EH (cell line): ENCODE measurements at places on chromosomes 4 and X.

DNA sequence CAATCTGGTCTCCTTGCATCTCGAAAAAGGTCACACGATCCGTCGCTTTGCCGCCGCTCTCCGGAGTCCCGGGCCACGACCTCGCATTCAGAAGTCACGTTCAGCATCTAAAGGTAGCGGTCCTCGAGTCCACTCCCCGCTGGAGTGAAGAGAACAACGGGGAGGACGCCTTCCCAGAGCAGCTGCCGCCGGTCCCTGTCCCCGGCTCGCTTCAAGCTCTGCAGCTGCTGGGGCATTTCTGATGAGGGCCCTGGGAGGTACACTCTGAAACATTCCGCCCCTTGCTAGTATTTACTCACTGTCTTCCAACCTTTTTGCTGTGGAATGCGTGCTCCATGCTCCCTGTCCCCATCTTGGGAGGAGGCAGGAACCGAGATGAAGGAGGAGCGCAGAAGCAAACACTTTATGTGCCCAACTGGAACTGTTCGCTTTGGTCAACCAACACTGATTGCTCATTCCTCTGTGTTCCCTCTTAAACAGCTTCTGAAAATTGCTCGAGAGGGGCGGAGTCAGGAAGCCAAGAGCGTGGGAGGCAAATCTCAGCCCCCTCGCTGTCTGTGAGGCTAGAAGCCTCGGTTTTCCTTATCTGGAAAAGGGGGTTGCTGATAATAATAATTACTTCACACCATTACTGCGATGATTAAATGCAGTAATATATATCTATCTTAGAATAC lies 6.4 kb upstream of the VAMP7 start:
- peak; percentile 30 for DNase-seq

GRCh38 chrX:139692506-139692849 lies 15.5 kb downstream of the MCF2 start:
- no peak for DNase-seq

GRCh38 chr4:8917868-8918783 lies 46.5 kb upstream of the HMX1 start:
- peak; percentile 30 for DNase-seq

DNA sequence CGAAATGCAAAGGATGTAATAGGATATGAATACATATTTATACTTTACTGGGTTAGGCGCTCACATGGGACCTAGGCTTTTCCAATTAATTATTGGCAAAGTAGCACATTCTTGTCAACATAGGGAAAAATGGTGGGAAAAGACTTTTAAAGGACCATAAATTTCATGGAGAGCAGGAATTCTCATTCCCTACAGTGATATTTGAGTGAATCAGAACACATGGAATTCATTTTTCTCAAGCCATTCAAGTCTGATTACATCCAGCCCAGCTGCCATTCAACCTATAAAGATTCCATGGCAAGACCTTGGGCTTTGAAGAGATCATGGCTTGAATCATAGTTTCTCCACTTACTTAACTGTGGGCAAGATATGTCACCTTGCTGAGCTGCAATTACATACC lies 150.4 kb downstream of the SOWAHB start:
- peak; percentile 92 for DNase-seq

DNA sequence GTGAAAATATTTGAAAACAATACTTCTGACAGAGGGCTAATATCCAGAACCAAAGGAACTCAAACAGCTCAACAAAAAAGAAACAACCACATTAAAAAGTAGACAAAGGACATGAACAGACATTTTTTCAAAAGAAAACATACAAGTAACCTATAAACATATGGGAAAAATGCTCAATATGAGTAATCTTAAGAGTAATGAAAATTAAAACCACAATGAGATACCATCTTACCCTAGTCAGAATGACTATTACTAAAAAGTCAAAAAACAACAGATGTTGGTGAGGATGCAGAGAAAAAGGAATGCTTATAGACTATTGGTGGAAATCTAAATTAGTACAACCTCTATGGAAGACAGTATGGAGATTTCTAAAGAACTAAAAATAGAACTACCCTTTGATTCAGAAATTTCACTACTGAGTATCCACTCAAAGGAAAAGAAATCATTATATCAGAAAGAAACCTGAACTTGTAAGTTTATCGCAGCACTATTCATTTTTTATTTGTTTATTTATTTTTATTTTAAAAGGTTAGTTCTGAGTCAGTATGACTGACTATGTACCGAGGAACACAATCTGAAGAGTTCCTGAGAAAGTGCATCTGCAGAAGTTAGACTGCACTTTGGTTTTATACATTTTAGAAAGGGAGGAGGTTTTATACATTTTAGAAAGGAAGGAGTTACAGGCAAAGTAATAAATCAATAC lies 231.3 kb downstream of the INPP4B start:
- peak; percentile 83 for DNase-seq

DNA sequence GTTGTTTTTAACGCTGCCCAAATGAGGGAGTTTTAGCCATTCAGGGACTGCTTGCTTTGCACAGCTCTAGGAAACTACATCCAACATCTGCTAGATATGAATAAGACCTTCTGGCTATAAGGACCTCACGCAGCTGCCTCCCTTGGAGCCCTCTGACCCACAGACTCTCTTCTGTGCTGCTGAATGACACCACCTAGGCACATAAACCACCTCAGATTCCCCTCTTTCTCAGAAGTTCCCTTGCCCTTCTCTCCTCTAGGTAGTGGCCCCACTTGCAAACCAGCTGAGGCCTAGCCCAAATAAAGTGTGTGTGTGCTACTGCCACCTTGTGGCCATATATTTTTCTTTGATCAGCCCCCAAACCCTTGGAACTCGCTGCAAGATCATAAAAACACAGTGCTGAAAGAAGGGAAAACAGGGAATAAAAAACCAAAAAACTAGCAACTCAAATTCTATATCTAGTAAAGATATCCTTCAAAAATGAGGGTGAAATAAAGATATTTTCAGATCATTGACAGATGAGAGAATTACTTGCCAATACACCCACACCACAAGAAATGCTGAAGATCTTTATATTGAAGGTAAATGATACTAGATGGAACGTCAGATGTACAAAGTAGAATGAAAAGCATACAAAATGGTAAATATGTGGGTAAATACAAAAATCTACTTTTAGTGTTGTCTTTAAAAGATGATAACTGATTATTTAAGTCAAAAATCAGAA lies 265.9 kb downstream of the ADAMTS3 start:
- peak; percentile 51 for DNase-seq

GRCh38 chr4:153205757-153206156 lies 1.5 kb downstream of the TRIM2 start:
- DNase-seq: peak; percentile 2

GRCh38 chr4:55868581-55869090 lies 15.2 kb downstream of the EXOC1 start:
- DNase-seq: peak; percentile 8

- DNase-seq: no peak
Observed at GRCh38 chrX:95382799-95383198, 1301.8 kb upstream of the DIAPH2 start.

DNA sequence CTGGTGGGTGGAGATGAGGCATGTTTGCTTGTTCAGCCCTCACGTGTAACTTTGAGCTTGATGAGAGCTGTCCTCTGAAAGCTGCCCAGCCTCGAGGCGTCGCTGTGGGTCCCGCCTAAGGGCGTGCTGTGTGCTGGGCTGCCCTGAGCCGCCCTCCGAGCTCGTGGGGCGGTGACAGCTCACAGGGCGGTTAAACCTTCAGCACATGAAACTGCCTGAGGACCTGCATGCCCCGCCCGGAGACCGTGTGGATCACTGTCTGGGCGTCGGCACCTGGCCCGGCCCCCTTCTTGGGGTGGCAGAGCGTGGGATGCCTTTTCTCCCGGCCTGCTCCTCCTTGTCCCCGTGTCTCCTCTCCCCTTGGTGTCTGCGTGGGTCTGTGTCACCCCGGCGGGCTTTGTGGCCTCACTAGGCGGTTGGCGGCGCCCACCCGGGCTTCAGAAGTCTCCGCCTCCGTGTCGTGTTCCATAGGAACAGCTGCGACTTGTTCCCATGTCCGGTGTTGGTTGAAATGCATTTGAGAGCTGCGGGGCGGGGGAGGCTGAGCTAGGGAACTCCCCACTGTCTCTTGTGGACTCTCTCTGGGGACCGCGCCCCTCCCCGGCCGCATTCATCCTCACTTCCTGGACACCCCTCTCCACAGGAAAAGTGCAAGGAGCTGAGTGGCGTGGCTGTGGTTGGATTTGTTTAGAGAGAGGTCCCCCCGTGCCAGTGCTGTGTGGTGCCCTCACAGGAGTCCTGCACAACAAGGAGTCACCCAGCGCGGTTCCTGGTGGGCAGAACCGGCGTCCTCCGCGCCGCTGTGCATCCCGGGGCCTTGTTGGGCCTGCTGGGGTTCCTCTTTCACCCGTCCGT lies 6.8 kb downstream of the AKAP17A start:
- no peak for DNase-seq

GRCh38 chr4:1371176-1372165 lies 24.5 kb downstream of the UVSSA start:
- DNase-seq: no peak

- DNase-seq: peak; percentile 60
Observed at GRCh38 chrX:120660637-120661036, 30.8 kb upstream of the C1GALT1C1 start.

DNA sequence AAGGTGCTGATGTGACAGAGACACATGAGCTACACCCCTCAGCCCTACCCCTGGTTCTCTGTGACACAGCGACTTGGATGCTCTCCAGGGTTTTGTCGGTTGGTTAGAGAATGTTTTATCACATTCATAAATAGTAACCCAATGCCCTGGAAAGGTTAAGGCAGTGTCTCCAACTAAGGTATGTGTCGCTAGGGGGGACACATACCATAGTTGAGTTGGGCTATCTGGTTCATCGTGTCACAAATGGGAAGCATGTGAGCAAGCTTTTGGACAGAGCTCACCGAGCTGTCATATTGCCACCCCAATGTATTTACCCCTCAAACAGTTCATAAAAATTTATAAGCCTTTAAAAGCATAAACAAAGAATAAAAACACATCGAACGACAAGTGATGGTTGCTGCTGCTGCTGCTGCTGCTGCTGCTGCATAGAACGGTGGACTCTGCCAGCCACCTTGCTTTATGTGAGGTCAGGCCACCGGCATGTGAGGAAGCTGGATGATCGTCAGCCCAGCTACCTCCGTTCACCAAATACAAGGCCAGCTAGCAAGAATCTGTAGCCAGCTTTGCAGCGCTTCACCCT lies 55.9 kb downstream of the STOX2 start:
- no peak for DNase-seq

- peak; percentile 43 for DNase-seq
Observed at GRCh38 chrX:38768079-38768478, 33.2 kb upstream of the MID1IP1 start.

DNA sequence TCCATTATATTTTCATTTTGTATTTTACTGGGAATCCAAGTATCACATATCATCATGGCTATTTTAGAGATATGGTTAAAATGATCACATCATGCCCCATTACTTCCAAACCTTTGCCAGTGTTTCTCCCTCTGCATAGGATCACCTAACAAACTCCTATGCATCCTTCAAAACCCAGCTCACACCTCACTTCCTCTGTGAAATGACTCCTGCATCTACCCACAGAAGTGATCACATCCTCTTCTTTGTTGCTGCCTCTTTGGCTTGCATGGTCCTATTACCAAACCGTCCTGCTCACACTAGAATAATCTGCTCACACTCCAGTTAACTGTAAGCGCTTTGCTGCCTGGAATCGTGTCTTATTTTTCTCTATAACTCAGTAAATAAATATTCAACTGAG lies 74.7 kb upstream of the C4orf50 start:
- no peak for DNase-seq

GRCh38 chr4:18025288-18025687 lies 3.7 kb upstream of the LCORL start:
- no peak for DNase-seq

GRCh38 chrX:27519226-27519625 lies 56.1 kb upstream of the PPP4R3C start:
- DNase-seq: no peak

DNA sequence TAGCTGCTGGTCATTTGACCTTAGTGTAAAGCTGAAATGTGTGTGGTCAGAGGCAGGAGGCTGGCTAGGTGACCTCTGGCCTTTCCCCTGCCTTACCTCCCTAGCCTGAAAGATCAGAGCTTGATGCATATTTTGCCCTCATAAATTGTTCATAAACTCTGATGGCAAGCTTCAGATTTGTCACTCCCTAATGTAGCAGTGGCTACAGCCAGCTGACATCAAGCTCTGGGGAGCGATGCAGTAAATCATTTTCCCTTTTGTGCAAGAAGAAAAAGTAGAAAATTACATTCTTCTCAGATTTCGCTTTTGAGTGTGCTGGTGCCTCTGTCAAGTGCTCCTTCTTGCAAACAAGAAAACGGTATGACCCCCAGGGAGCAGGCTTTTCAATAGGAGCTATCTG lies 87.7 kb upstream of the MAGEA4 start:
- no peak for DNase-seq

DNA sequence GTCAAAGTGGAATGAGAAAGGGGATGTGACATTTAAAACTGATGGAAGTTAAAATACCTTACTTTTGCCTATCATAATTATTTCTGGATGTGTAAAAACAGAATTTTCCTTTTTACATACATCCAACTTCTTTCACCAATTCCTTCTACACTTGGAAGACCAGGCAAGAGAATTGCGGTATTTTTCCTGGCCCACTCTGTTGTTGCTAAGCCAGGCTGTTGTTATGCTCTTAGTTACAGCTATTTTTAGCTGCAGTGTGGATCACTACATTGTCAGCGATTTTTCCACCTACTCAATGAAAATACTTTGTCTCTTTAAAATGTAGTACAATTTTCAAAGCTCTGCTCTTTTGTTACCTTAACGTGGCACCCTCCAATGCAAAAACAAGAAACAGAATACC lies 43.4 kb downstream of the NKX6-1 start:
- DNase-seq: no peak

GRCh38 chrX:112839856-112840255 lies 775 bp downstream of the AMOT start:
- DNase-seq: no peak

DNA sequence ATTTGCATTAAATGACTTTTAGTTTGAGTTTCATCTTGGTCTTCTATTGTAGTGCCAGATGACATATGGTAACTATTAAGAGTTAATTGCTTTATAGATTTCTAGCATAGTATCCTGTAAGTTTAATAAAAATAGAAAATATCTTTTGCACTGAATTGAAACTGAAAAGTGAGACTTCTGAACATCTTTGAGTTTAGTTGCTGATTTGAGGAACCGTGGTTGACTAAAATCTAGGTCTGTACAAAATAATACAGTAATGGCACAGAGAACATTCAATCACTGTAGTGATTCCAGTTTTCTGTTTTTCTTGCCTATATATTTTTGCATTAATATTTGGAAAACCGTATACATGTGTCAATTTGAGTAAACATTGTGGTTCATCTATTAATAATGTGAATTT lies 60.7 kb downstream of the SPATA4 start:
- no peak for DNase-seq

DNA sequence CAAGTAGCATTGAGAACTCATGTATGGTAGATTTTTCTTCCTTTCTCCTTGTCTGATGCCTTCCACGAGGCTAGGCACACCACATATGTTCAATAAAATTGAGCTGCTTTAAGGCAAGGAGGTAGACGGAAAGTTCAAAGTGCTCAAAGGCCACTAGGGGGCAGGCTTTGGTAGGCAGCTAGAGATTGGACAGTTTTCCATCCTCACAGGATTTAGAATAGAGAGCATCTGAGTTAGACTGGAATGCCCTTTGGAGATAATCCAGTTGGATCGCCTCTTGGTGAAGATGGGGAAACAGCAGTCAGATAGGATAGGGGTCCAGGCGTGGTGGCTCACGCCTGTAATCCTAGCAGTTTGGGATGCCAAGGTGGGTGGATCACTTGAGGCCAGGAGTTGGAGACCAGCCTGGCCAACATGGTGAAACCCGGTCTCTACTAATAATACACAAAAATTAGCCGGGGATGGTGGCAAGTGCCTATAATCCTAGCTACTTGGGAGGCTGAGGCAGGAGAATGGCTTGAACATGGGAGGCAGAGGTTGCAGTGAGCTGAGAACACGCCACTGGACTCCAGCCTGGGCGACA lies 30.4 kb downstream of the ELF4 start:
- peak; percentile 79 for DNase-seq
